HCT116 (cell line): ENCODE measurements at places on chromosomes 7 and 10.

DNA sequence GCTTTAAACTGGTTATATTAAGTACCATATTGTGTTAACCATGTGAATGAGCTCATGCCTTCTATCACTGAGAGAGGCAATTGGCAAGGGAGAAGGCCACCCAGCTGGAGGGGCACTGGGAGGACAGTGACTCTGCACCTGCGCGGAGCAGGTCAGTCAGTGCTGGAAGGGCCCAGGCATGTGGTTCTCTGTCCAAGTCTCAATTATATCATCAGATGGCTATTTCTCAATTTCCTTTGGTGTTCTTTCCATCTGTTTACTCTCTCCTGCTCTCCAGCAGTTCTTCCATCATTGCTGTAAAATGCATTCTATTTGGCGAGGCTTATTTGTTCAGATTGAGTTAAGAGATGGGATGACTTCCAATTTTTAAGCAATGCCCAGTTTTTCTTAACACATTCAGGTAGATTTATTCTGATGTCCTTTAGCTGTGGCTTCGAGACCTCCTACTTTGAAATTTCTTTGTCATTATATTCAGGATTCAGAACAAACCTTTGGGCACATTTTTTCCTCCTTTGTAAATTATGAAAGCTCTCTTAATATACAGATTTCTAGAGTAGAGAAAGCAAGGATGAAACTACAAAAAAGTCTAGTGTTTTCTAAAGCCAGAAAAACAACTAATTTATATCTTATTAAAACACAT is 159.3 kb downstream of the BMPER start:
- DNase-seq, result no peak

GRCh38 chr7:138542183-138542582 is 82.1 kb downstream of the TRIM24 start:
- no peak for DNase-seq

- DNase-seq, result no peak
Observed at GRCh38 chr7:94662548-94662947, 6.6 kb upstream of the SGCE start.

DNA sequence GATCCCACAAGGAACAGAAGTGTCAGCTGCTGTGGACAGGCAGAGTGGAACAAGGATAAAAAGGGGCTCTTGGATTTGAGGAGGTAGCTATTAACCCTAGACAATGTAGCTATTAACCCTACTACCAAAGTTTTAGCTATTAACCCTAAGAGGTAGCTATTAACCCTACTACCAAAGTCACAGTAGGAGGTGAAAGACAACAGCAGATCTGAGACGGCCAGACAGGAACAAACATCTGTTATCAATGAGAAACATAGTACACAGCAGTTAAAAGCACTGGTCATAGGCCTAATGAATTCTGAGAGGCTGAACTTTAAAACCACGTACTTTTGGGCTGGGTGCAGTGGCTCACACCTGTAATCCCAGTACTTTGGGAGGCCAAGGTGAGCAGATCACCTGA is 11.9 kb downstream of the ERCC6 start:
- no peak for DNase-seq

- DNase-seq, result peak; percentile 27
Observed at GRCh38 chr7:98879198-98879978, 1.1 kb downstream of the TRRAP start.

- DNase-seq, result no peak
Observed at GRCh38 chr10:98474628-98475027, 27.9 kb upstream of the HPS1 start.

GRCh38 chr7:101874028-101874427 is 56.6 kb downstream of the CUX1 start:
- DNase-seq, result no peak

GRCh38 chr10:10294881-10295529 is 722.7 kb upstream of the CELF2 start:
- DNase-seq, result no peak
